ENCODE measurements at places on chromosomes 6 and 20.
A peak's percentile ranks its signal among the peaks of the same experiment; 100 is the strongest.

DNA sequence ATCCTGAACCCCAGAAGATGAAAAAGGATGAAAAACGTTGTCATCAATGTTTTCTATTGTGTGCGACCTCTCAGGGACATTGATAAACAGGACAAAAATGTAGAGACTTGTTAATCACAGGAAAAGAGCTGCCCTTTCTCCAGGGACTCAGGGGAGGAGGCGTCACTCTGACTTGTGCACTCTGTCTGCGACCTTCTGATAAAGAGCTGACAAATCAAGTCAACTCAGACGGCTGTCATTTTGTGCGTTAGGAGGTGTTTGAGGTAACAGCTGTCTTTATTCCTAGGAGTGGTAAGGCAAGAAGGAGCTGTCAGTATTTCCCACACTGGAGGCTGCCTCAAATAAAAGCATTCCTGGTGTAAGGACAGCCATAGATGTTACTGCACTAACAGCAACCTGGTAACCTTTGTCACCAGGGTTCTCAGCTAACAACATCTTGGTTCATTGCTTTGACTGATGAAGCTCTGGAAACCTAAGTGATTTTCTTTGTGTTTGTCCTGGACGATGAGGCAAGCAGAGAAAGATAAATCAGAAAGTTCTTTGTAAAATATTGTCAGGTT, 38.6 kb upstream of the NXT1 start:
- no peak for DNase-seq

- no peak for DNase-seq
Observed at GRCh38 chr6:31175971-31176370, 5.5 kb upstream of the POU5F1 start.

GRCh38 chr20:45833030-45833882, at the start of gene SNX21:
SNX21 (plus strand) TSS chr20:45833799; CDS start chr20:45833920, 121 bp downstream.
- peak; percentile 92 for DNase-seq

- no peak for DNase-seq
Observed at GRCh38 chr6:140604786-140605185, 1230.3 kb upstream of the CITED2 start.

GRCh38 chr6:164010441-164011103, 596.1 kb downstream of the QKI start:
- DNase-seq: no peak

Data from spleen (tissue), 13 donors.